Choroid plexus epithelial cell (primary cell): ENCODE measurements at places on chromosomes 3 and 15.

- DNase-seq = no peak
Observed at GRCh38 chr3:22684739-22685138, 518.4 kb upstream of the UBE2E2 start.

DNA sequence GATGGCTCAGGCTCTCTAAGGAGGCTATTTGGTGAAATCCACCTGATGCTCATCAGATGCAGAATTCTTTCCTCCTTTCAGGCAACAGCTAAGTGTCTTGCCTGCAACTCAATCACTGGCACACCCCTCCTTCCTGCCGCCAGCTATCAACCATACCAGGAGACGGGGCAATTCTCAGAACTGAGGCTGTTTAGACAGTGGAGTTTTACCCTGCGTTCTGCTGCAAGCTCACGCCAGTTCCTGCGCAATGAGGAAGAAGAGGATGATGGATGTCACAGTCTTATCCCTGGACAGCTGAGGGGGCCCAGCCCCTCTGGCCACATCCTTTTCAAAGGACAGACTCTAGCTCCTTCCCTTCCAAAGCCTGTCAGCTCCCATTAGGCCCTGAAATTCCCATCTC is 7.0 kb upstream of the MANF start:
- no peak for DNase-seq

DNA sequence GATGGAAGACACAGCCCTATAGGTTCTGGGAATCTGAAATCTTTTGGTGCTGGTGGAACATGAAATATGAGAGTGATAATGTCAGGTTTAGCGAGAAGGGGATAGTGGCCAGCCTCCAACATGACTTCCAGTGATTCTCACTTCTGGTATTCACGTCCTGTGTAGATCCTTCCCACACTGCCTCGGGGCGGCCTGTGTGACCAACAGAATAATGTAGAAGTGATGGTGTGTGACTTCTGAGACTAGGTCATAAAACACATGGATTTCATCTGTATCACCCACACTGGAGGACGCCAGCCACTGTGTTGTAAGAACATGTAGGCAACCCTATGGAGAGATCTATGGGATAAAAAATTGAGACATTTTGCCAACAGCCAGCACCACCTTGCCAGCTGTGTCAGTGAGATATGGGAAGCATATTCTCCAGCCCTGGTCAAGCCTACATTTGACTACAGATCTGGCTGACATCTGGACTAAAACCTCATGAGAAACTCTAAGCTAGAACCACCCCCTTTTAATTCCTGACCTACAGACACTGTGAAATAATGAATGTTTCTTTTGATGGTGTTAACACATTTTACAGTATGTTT is 25.5 kb upstream of the NUDT16 start:
- DNase-seq = no peak

DNA sequence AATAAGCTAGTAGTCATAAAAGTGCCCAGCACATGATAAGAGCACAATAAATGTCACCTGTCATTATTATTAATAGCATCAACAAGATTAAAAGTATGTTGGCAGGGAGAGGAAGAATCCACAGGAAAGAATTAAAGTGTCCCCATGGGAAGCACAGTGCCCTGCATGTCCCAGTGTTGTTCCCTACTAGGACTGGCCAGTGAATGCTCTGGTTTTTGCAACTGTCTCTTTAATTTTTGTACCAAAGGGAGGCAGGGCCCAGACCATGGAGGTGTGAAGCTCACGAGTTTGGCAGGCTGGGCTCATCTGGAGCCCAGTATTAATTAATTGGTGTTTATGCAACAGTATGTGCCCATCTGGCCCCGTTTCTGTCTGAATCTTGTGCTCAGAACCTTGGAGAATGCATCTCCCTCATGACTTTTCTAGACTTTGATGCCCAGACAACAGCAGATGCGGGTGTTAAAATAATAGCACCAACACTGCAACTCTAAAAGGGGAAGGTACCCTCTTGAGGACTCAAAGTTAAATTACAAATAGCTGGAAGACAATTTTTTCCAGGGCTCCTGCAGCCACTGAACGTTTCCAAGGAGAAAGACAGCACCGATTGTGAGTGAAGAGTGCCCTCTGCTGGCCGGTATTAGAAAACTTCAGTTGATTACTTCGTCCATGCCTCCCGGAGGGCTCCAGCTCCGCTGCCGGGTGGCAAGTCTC is 71.9 kb upstream of the SPATA12 start:
- DNase-seq = peak; percentile 88
